ENCODE measurements at places on chromosomes 1 and 21.

DNA sequence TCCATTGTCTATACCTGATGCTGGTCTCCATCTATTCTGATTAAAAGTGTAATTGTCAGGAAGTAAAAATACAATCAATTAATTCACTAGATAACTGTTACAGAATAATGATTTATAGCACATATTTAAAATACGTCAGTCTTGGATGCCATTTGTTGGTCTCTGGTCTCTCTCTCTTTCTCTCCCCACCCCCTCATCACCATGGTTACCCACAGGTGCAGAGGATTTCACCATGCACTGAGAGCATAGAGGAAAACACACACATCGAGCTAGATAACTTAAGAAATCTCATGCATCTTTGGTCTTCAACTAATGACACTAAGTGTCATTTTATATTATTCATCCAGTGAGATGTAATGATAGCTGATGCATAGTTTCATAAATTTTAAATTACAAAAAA lies 33.4 kb downstream of the LRRC53 start:
- DNase-seq: no peak

DNA sequence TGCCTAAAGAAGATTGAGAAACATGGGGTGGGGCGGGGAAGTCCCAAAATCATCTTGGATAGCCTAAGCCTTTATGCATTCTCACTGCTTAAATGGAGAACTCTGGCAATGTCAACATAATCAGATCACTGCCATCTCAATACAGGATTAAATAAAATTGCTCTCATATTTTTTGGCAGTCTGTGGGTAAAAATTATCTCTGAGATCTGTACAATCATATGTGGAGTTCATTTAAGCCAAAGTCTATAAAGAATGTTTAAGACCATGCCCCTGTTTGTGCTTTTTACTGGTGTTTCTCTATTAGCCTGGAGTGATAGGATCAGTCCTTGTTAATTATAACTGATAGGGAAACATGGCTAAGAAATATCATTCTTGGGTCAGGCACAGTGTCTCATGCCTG lies 136.3 kb downstream of the GPR52 start:
- no peak for DNase-seq

GRCh38 chr1:27099587-27100334 lies 55.2 kb downstream of the SLC9A1 start:
- peak; percentile 94 for DNase-seq

- DNase-seq: peak; percentile 75
Measured at GRCh38 chr1:116569776-116570357, 959 bp downstream of the CD58 start.

GRCh38 chr1:205998457-205999241 lies 4.5 kb downstream of the RAB7B start:
- DNase-seq: no peak
